Type B pancreatic cell (in vitro differentiated cells): ENCODE measurements at places on chromosomes 2 and 18.

DNA sequence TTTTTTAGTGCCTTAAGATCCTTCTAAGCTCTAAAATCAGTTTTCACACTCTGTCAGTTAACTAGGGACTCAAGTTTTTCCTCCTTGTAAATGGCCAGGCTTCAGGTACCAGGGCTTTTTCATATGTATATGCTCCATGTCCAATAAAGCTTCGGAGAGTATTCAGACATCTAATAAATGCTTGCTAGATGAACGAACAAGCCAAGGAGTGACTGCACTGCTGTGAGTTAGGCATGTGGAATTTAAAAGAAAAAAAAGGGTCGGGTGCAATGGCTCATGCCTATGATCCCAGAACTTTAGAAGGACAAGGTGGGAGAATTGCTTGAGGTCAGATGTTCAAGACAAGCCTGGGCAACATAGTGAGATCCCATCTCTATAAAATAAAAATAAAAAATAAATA is 81.9 kb downstream of the CDH2 start:
- no peak overlapping the region for H3K27ac ChIP-seq
- no peaks in the 10 kb centered on the region for H3K27me3 ChIP-seq
- H3K4me1 ChIP-seq, result peaks cover 12% of the 10 kb centered on the region
- H3K4me3 ChIP-seq, result no peak overlapping the region
- H3K36me3 ChIP-seq, result peaks cover 4% of the 10 kb centered on the region

DNA sequence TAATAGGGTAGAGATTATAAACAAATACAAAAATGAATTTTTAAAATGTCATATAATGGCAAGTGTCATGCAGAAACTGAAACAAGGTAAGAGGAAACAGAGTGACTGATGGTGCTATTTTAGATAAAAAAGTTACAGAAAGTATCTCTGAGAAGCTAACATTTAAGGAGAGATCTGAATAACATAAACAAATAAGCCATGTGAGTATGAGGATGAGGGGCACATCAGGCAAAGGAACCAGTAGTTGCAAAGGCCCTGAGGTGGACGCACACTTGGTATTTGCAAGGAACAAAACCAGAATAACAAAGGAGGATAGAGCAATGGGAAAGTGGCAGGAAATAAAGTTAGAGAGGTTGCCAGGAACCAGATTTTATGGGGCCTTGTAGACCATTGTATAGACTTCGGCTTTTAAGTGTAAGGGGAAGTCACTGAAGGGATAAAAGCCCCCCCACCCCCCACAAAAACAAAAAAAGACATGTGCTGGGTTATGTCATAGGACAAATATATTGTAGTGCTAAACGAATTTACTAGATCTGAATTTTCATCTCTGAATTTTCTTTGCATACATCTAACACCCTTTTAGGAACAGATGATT is 159.2 kb downstream of the DTNB start:
- H3K27ac ChIP-seq, result peak overlapping the region; percentile 99
- peak overlapping the region; percentile 29 for H3K4me3 ChIP-seq
- H3K4me1 ChIP-seq, result peaks cover 14% of the 10 kb centered on the region
- peaks cover 22% of the 10 kb centered on the region for H3K36me3 ChIP-seq
- no peak for DNase-seq

DNA sequence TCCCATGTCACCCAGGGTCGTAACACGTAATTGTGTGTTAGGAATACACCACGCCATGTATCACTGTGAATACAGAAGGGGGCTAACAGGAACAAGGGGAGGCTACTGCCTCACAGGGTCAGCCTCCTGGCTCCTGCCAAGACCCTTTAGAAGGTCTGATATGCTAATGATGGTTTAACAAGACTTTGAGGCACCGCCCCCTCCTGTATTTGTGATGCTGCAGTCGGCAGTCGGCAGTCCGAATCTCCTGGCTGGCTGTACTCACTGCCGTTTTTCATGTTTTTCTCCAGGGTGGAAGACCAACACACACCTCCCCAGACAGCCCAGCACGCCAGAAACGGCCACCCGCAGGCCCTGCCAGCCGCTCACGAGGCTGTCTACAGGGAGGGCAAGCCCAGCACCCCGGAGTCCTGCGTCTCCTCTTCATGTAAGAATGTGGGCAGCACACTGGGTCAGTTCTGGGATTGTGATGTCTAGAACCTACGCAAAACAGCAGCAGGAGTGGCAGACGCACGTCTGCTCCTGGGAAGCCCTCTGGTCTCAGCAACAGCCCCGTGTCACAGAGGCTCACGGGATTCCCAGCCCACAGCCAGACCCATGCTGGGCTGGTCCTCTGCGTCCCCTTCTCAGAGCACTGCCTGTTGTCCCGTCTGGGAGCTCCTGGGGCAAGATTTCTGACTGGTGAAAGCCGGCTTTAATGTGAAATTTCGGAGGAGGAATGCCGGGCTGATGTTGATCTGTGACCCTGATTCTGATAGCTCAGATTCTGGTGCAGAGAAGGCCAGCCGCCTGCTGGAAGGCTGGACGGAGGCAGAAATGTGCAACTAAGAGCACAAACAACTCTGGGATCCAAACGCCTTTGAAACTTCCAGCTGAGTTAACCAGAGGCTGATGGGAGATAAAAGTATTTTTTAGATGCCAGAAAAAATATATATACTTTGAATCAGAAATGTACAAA is 39.7 kb upstream of the B3GNT7 start:
- no peak overlapping the region for H3K4me3 ChIP-seq
- no peaks in the 10 kb centered on the region for H3K27me3 ChIP-seq
- peaks cover 4% of the 10 kb centered on the region for H3K36me3 ChIP-seq

DNA sequence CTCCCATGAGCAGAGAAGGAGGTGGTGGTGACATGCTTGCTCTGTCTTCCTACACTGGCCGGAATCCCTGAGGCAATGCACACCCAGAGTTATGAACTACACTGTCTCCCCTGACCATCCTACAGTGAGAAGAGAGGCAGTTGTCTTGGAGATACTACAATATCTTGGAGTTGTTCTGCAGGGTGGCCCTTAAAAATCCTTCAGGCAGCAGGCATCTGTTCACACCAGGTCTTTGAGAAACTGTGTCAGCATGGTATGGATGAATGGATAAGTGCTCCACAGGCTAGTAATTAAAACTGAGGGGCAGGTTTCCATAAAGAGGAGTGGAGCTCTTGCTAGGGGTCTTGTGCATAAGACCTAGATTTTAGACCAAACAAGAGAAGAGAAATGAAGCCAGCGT is 223.7 kb upstream of the COPS8 start:
- peaks cover 15% of the 10 kb centered on the region for H3K27me3 ChIP-seq
- peaks cover 57% of the 10 kb centered on the region for H3K4me1 ChIP-seq
- peak; percentile 3 for DNase-seq
- H3K27ac ChIP-seq, result no peak overlapping the region

- H3K4me3 ChIP-seq, result no peak overlapping the region
- no peaks in the 10 kb centered on the region for H3K36me3 ChIP-seq
- H3K4me1 ChIP-seq, result peaks cover 28% of the 10 kb centered on the region
- no peaks in the 10 kb centered on the region for H3K27me3 ChIP-seq
- H3K27ac ChIP-seq, result peak overlapping the region; percentile 47
Observed at GRCh38 chr18:63175264-63175663, 144.3 kb downstream of the BCL2 start.

- no peak overlapping the region for H3K27ac ChIP-seq
- no peaks in the 10 kb centered on the region for H3K4me1 ChIP-seq
- no peak overlapping the region for H3K4me3 ChIP-seq
Observed at GRCh38 chr2:212264187-212264586, 274.4 kb downstream of the ERBB4 start.

DNA sequence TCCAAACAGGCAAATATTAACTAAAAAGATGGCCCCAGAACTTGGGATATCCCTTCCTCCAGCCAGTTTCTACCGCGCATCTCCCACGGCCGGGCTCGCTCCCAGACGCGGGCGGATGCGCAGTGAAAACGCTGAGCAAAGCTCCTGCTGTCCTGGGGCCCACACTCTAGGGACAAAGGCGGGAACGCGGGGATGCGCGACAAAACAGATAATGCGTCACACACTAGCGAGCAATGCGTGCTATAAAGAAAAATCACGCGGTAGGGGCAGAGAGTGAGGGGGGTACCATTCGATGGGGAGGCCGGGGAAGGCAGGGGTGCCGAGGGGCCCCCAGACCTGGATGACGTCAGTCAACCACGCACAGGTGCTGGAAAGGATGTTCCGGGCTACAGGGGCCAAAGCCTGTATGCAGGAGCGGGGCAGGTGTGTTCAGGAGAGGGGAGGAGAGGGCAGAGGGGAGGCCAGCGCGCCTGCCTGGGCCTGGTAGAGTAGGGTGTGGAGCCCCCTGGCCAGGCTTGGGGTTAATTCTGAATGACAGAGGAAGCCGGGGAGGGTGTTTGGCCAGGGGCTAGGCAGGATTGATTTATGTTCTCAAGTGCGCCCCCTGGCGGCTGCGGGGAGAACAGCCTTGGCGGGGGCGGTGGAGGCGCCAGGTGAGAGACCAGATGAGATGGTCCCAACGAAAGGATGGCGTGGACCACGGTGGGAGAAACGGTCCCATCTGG is 14.9 kb upstream of the ITM2C start:
- no peak overlapping the region for H3K27ac ChIP-seq
- no peak overlapping the region for H3K4me3 ChIP-seq
- H3K36me3 ChIP-seq, result no peaks in the 10 kb centered on the region
- DNase-seq, result no peak
- H3K27me3 ChIP-seq, result peaks cover 17% of the 10 kb centered on the region

GRCh38 chr18:3623769-3624545 is 174.0 kb downstream of the TGIF1 start:
- no peaks in the 10 kb centered on the region for H3K27me3 ChIP-seq
- H3K36me3 ChIP-seq, result no peaks in the 10 kb centered on the region
- peaks cover 29% of the 10 kb centered on the region for H3K4me1 ChIP-seq
- H3K27ac ChIP-seq, result peak overlapping the region; percentile 98
- peak overlapping the region; percentile 83 for H3K4me3 ChIP-seq

- peaks cover 61% of the 10 kb centered on the region for H3K4me1 ChIP-seq
- peak overlapping the region; percentile 89 for H3K4me3 ChIP-seq
- no peaks in the 10 kb centered on the region for H3K36me3 ChIP-seq
- H3K27me3 ChIP-seq, result no peaks in the 10 kb centered on the region
Observed at GRCh38 chr2:64652231-64653108, 1.2 kb downstream of the SERTAD2 start.

DNA sequence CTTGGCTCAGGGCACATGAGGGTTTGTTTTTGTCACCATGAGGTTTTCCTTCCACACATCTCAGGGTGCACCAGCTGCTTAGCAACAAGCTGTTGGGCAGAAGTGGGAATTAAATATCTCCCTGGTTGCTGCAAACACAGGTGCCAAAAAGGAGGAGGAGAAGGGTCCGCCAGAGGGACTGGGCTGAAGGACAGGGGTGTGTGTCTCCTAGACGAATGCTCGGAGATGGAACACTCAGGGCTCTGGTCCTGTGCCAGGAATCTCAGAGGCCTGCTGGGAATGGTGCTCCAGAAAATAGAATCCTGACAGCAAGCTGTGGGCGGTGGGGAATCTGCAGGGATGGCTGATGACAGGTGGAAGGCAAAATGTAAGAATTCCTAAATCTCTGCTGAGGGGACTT is 94.5 kb downstream of the VSNL1 start:
- no peaks in the 10 kb centered on the region for H3K27me3 ChIP-seq
- no peak overlapping the region for H3K4me3 ChIP-seq
- DNase-seq, result no peak
- no peaks in the 10 kb centered on the region for H3K4me1 ChIP-seq
- H3K36me3 ChIP-seq, result no peaks in the 10 kb centered on the region

DNA sequence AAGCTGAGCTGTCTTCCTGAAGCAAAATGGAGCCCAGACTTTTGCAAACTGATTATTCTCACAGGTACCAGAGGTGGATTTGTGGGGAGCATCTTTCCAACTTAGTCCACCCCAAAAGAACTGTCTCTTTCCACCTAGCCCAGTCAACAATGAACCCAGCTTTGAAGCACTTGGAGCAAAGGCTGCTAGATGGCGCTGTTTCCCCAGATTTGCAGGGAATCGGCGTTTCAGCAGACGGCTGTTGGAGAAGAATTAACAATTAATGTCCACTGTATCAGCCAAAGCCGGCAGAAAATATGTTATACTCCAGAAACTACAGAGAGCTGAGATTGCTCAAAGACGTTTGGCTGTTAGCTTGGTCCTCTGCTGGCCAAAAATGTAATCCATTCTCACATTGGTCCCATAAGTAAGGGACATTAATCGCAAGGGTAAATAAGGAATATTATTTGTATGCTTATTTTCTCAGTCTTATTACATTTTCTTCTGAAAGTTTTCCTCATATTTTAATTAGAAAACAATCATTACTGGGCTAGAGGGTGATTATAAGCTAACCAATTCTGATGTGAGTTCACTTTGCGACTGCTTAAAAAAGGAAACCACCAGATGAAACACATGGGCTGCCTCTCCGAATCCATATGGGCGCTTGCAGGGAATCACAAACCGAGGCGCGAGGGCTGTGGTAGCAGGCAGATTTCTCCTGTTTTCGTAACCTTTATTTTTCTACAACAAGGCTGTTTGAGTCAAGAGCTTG is 423.8 kb upstream of the MEX3C start:
- H3K4me1 ChIP-seq, result peaks cover 19% of the 10 kb centered on the region
- DNase-seq, result peak; percentile 79
- peak overlapping the region; percentile 58 for H3K4me3 ChIP-seq

- peaks cover 48% of the 10 kb centered on the region for H3K27me3 ChIP-seq
- H3K4me3 ChIP-seq, result no peak overlapping the region
- no peaks in the 10 kb centered on the region for H3K36me3 ChIP-seq
Observed at GRCh38 chr2:126770466-126770865, 114.5 kb downstream of the GYPC start.

DNA sequence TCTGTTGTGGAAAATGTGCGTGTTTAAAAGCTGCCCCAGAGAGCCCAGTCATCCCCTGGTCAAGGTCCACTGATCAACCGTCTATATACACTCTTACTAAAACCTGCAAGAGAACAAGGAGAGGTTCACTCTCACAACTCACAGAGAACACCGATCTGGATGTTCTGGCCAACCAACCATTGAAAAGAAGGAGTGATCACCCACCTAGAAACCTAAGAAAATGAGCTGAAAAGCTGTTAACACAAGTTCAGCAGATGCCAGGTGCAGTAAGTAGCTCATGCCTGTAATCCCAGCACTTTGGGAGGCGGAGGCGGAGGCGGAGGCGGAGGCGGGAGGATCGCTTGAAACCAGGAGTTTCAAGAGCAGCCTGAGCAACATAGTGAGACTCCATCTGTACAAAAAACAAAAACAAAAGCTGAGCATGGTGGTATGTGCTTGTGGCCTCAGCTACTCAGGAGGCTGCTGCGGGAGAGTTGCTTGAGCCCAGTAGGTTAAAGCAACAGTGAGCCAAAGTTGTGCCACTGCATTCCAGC is 14.5 kb downstream of the ATG16L1 start:
- H3K4me1 ChIP-seq, result no peaks in the 10 kb centered on the region
- peaks cover 31% of the 10 kb centered on the region for H3K36me3 ChIP-seq
- no peaks in the 10 kb centered on the region for H3K27me3 ChIP-seq

DNA sequence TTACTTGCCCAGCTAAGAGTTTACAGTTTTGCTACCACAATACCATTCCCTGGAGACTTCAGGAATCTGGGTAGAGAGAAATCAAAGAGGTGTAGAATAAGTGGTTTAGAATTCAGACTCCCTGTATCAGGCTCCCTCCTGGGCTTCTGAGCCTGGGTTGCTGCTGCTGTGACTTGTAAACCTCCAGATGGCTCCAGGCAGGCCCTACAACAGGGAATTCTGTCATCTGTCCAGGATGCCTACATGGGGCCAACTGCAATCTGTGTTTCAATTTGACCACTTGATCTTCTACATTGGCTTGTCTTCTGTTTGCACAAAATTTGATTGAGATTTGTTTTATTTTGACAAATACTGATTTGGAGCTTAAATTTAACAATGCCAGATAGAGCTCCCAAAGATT is 183.9 kb downstream of the RAD51AP2 start:
- no peaks in the 10 kb centered on the region for H3K4me1 ChIP-seq
- no peaks in the 10 kb centered on the region for H3K27me3 ChIP-seq
- H3K27ac ChIP-seq, result no peak overlapping the region
- H3K4me3 ChIP-seq, result no peak overlapping the region

GRCh38 chr2:10042301-10043161 is 819 bp upstream of the KLF11 start:
- peaks cover 15% of the 10 kb centered on the region for H3K27me3 ChIP-seq
